ENCODE measurements at places on chromosomes 13 and 19.

GRCh38 chr13:99978799-99979452 is 2.7 kb upstream of the ZIC2 start:
- DNase-seq = peak; percentile 72

- no peak for DNase-seq
Observed at GRCh38 chr13:37342205-37342604, 236.7 kb upstream of the CSNK1A1L start.

GRCh38 chr19:34314437-34315313 is 50.3 kb upstream of the GPI start:
- DNase-seq = no peak

DNA sequence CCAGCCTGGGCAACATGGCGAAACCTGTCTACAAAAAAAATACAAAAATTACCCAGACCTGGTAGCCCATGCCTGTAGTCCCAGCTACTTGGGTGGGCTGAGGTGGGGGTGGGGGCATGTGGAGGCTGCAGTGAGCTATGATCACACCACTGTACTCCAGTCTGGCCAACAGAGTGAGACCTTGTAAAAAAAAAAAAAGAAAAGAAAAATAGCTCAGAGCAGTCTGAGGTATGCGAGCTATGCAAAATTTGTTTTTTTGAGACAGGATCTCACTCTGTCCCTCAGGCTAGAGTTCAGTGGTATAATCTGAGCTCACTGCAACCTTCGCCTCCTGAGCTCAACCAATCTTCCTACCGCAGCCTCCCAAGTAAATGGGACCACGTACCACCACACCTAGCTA is 7.1 kb upstream of the TOMM40 start:
- no peak for DNase-seq

GRCh38 chr19:55373993-55374757 is 2.5 kb upstream of the TMEM190 start:
- no peak for DNase-seq

- no peak for DNase-seq
Observed at GRCh38 chr19:40567040-40567749, 9.5 kb upstream of the SHKBP1 start.

DNA sequence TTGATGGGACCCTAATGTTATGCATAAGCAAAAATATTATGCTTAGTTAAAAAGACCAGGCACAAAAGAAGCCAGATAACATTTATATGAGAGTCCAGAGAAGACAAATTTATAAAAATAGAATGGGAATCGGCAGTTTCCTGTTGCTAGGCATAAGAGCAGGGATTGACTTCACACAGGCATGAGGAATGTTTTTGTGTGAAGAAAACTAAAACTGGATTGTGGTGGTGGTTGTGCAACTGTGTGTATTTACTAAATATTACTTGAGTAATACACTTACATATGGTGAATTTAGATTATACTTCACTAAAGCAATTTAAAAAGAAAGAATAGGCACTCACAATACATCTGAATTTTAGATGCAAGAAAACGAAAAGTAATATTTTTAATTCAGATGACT is 108.3 kb downstream of the SLITRK1 start:
- no peak for DNase-seq

DNA sequence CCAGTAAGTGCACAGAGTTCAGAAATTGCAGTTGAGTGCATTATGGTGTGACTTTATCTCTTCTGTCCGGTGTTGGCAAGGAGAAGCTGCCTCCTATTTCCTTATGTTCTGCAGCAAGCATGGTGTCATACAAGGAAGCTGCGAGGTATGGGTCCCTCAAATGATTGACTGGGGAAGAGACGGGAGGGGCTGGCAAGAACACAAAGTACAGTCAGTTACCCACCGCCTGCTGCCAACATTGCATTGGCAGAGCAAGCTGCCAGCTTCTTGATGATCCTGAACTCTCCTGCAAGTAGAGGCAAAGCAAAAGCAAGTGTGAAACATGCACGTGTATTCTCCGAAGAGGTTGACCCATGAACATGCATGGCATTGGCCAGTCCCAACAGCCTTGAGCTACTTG is 1013.6 kb downstream of the UQCRFS1 start:
- DNase-seq = no peak

GRCh38 chr13:23510979-23511735 is 59.1 kb upstream of the TNFRSF19 start:
- peak; percentile 57 for DNase-seq

DNA sequence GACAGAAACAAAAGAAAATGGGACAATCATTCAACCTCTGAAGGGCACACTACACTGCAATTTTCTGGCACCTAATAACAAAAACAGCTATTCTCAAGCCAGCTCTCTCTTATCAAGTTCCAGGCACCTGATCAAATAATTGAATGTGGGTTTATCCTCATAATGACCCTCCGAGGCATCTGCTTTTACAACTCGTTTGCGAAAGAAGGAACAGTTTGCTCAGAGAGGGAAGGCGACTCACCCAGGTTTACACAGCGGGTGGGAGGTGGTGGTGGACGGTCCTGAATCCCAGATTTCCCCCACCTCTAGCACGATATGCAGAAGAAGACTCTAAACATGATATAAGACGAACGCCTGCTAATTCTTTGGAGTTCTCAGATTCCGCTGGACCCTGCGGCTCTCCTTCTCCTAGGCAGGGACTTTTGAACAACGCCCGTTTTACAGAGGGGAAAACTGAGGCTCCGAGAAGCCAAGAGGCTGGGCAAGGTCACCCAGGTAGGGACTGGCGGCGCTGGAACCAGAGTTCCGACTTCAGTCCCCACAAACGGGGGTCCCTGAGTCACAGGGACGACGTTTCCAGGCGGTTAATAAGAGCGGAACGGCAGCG is 641 bp downstream of the SGTA start:
- DNase-seq = peak; percentile 22

DNA sequence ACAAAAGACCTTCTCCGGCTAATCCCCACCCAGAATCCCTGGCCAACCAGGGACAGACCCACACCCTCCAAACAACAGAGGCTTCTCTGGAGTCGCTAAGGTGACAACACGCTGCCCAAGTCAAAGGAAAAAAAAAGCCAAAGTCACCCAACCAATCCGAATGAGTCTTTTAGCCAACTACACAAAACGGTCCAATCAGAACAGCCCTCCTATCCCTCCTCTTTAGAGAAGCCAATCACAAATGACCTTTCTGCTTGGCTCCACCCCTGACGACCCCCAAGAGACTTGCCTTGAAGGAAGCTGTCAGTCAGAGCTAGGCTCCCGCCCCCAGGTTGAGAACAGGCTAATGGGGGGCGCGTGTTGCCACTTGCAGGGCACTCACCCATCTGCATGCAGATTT is 6.6 kb upstream of the FBXW9 start:
- peak; percentile 85 for DNase-seq

GRCh38 chr13:82717249-82717648 is 1165.0 kb downstream of the SLITRK1 start:
- DNase-seq = no peak

DNA sequence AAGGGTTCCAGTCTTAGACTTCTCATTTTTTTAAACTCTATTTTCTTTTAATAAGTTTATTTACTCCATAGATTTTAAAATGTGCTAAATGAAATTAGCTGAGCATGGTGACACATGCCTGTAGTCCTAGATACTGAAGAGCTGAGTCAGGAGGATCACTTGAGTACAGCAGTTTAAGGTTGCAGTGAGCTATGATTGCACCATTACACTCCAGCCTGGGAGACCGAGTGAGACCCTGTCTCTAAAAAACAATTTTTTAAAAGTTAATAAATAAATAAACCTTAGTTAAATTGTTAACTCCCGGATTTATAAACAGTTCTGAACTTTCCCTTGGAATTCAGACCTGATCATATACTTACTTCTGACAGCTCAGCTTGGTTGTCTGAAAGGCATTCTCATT is 32.5 kb downstream of the PCDH20 start:
- no peak for DNase-seq

DNA sequence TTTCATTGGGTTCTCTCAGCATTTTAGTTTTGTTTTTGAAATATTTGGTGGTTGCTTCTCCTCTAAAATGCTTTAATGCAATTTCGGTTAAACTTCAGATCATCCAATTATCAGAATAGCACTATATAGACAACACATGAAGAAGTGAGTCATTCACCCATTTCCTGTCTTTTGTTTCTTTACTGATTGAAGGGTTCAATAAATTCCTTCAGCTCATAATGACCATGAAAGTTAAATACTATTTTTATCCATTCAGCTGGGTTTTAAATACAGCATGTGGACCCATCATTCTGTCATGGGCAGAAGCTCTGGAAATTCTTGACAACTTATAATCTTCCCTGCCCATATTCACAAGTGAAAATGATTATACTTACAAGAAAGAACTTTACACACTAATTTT is 187.2 kb downstream of the ITGBL1 start:
- no peak for DNase-seq

DNA sequence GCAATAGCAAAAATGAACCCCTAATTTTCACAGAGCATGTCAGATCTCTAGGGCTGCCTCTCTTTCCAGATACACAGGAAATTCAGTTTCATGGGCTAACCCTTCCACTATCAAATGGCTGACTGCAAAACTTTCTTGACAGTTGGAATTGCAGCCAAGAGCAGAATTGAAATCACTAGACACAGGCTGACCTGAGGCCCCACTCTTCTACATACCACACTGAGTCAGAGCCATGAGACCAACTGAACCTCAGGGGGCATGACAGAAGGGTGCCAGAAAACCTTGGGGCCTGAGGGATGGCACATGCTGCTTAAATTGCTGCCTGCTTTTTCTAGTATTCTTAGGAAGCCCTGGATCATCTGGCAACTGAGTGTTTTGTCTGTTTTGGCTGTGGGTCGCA is 1.7 kb upstream of the DLEU7 start:
- DNase-seq = peak; percentile 58

DNA sequence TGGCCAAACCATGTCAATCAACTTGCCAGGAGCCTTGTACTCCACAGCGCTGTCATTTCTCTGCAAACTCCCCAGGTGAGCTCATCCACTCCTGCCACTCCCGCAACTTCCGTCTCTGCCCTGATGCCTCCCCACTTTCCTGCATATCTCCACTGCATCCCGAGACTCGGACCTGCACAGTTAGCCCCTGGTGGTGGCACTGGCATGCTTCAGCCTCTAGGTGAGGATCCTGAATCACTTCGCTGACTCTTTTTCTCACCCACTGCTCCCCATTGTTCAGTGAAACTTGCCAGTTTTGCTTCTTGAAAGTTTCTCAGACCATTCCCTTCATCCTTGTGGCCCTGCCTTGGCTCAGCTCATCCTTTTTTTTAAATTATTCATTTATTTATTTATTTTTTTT is 3.4 kb upstream of the CTU1 start:
- peak; percentile 25 for DNase-seq

- DNase-seq = no peak
Observed at GRCh38 chr13:110652231-110652730, 36.9 kb downstream of the NAXD start.

DNA sequence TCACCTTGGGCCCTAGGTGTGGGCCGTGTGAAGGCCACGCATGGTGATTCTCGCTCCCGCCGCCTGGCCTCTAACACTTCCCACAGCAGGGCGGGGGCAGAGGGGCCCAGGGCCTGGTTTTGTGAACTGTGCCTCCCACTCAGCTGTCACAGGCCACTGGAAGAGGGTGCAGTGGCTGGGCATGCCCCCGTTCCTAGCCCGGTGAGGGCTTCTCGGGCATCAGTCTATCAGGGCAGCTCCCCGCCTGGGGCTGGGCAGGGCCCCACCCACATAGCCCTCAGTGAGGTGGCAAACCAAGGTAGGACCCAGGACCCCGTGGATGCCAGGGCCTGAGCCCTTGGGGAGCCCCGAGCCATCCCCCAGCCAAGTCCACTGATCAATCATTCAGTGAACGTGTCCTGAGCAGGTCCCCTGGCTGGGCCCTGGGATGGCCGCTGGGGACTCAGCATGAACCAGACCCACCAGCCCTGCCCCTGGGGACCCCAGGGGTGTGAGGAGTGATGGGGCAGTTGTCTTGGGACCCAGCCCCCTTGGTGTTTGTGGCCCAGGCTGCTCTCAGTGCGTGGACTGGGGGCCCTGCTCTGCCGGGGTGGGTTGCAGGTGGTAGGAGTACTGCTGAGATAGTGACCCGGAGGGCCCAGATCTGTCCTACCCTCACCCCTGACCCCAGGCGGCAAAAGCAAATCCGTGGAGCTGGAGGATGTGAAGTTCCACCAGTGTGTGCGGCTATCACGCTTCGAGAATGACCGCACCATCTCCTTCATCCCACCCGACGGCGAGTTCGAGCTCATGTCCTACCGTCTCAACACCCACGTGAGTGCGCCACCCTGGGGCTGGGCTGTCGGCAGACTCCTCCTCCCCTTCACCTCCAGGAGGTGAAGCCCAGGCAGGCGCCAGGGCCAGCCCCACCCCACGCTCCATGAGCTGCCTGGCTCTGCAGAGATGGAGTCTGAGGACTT is 29.4 kb downstream of the AP1M1 start:
- no peak for DNase-seq

- peak; percentile 68 for DNase-seq
Observed at GRCh38 chr19:15154002-15154612, 46.7 kb downstream of the NOTCH3 start.

GRCh38 chr19:16268676-16269319 is 55.8 kb upstream of the KLF2 start:
- DNase-seq = no peak

DNA sequence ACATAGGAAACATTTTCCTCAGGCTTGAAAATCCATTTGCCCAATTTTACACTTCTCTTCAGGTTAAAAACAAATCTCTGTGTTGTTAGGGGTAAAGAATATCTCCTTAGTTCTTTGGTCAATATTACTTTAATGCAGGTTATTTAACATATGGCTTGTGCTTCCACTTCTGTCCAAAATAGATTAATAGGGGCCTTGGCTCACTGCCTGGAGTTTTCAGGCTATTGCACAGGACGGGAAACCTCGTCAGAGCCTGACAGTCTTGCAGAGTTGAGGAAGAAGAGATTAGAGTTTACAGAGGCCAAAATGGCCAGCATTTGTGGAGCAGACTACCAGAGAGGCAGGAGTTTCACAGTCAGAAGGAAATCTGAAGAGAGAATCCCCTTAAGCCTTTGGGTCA is 863.9 kb upstream of the GPC6 start:
- no peak for DNase-seq

GRCh38 chr13:111411151-111411858 is 90.9 kb downstream of the TEX29 start:
- DNase-seq = no peak

GRCh38 chr19:50327013-50327412 is 2.2 kb downstream of the KCNC3 start:
- no peak for DNase-seq

DNA sequence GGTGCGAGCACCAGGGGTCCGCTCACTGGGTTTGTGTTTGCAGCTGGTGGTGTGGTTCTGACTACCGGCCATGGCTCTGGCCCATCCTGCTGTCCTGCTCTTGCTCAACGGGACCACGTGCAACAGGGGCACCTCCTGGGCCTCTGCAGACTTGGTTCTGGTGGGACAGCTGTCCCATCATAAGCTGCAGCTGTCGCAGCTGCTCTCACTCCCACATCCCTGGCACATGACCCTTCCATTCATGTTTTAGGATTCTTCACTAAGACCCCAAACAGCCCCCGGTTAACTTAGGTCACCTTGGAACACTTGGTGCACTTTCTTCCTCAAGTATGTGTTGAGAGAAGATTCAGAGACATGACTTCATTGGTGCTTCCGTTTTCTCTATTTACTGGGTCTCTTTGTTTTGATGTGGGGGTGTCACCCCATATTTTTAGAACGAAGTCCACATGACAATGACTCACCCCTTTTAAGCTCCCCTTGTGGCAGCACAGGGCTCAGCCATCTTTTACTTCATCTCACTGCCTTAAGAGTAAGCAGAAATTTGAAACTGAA is 68.4 kb upstream of the ARHGEF7 start:
- DNase-seq = peak; percentile 69
